ENCODE measurements at places on chromosomes 4 and X.

DNA sequence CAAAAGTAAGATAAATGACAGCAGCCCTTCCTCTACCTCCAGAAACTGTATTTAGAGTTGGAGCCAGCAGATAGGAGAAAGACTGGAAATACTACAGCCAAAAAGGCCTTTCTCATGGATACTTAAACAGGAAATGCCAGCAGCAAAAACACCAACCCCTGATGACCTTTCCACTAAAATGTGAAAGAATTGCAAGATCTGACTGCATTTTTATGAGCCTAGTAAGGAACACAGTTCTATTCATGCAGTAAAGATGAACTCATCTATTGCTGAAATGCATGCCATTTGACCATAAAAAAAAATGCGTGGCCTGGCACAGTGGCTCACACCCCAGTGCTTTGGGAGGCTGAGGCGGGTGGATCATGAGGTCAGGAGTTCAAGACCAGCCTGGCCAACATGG, 19.9 kb downstream of the ABCG2 start:
- no peak for DNase-seq

DNA sequence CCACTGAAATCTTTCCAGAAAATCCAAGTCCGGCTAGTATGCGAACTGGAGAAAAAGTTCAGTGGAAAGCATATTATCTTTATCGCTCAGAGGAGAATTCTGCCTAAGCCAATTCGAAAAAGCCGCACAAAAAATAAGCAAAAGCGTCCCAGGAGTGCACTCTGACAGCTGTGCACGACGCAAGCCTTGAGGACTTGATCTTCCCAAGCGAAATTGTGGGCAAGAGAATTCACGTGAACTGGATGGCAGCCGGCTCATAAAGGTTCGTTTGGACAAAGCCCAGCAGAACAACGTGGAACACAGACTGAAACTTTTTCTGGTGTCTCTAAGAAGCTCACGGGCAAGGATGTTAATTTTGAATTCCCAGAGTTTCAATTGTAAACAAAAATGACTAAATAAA, 34.4 kb downstream of the STX18 start:
- no peak for DNase-seq

DNA sequence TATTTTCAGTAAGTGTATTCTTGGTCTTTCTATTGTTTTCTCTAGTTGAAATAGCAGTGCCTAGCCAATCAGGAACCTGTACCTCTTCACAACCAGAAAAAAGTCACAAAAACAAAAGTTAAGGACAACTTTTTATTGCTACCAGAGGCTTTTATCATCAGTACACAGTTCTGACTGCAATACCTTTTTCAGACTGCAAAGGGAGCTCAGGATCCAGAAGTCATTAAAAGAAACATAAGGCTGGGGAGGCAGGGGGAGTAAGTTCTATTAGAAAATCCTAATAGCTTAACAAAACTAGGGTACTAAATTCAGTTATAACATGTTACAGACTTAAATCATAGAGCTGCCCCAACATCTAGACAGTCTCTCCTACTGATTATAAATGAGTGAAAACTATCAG, 28.8 kb downstream of the CCNI start:
- DNase-seq: no peak

- DNase-seq: no peak
Measured at GRCh38 chr4:134465417-134465816, 263.8 kb upstream of the PABPC4L start.

GRCh38 chr4:151833174-151833573, 72.4 kb upstream of the GATB start:
- DNase-seq: peak; percentile 39

DNA sequence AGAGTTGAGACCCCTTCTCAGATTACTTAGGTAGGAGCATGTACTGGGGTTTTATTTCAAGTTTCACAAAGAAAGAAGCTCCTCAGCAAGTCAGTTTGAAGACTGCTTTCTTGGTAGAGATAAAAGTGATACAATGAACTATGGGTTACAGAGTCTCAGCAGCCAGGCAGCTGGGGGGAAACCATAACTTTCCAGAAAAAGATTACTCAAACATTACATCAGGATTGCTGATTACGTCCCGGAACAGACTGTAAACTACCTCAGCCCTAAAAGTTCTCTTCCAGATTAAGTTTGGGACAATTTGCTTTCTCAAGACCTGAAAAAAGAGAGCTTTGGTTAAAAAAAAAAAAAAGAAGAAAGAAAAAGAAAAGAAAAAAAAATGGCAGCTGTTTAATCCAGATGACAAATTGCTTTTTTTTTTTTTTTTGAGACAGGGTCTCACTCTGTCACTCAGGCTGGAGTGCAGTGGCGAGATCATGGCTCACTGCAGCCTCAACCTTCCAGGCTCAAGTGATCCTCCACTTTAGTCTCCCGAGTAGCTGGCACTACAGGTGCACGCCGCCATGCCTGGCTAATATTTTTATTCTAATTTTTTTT, 16.6 kb downstream of the SAT1 start:
- no peak for DNase-seq

DNA sequence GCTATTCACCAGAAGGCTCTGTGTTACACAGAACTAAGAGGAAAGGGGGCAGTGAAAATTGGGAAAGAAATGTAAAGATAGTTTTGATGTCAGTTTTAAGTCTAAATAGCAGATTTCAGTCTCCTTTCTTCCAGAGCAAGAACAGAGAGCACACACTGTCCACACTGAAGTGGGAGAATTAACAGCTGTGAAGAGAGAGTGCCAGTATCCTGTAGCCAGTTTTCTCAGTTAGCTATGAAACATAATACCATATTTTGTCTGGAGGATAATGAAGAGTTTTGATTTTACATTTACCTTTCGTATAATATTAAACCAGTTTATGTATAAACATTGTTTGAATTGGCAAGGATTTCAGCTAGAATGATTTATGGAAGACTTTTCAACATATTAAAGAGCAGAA, 35.1 kb downstream of the FBXO8 start:
- no peak for DNase-seq

DNA sequence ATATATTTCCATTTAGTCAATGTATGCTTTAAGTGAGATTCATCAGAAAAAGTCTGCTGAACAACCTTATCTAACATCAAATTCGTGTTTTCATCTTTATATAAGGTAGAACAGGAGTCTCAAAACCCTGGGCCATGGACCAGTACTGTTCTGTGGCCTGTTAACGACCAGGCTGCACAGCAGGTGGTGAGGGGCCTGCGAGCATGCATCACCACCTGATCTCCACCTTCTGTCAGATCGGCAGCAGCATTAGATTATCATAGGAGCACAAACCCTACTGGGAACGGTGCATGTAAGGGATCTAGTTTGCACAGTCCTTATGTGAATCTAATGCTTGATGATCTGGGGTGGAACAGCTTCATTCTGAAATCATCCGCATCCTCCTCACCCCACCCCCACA, 3.2 kb downstream of the CTSO start:
- DNase-seq: no peak

DNA sequence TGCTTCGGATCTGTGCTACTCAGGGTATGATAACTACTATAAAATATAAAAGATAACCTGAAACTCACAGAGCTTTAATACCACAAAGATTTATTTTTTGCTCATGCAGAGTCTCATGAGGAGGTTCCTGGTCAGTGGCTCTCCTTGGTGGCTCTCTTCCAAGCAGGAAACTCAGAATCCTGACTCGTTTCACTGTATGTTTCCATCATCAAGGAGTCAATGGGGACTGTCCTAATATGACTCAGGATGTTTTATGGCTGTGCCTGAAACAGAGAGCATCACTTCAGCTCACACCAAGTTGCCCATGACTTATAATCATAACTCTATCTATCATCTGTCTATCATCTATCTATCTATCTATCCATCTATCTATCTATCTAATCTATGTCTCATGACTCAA, 620.8 kb upstream of the NR3C2 start:
- no peak for DNase-seq

DNA sequence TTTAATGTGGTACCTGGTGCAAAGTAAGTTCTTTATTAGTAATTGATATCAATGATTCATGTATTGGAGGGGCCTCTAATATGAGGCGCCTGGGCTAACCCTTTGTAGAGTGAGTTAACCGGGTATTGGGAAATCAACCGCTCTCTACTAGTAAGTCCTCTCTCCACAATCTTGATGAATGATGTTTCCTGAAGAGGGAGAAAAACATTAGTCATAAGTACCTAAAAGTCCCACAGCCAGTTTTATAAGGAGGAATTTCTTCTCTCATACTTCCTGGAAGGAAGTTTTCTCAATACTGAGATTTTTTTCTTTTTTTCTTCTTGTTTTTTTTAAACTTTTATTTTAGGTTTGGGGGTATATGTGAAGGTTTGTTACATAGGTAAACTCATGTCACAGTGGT, 62.3 kb downstream of the AGTR2 start:
- DNase-seq: no peak

- no peak for DNase-seq
Measured at GRCh38 chrX:53606456-53606855, 80.1 kb downstream of the HUWE1 start.

DNA sequence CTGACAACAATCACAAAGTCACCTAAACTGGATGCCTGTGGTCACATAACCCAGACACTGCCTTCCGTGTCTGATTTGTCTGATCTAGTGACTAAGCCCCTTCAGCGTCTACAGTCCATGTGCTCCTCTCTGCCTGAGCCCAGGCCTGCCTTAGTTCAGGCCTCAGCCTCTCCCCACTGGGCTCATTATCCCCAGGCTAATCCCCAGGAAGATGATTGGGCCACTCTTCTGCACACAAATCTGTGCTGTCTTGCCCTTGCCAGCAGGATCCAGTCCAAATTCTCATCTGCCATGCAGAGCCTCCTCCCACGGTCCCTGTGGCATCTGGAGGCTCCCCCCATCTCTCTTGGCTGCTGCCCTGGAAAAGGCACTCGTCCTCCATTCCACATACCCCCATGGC, 96.5 kb downstream of the SLC2A9 start:
- DNase-seq: no peak

GRCh38 chrX:1450361-1451161, 2.1 kb downstream of the ASMTL start:
- DNase-seq: no peak

DNA sequence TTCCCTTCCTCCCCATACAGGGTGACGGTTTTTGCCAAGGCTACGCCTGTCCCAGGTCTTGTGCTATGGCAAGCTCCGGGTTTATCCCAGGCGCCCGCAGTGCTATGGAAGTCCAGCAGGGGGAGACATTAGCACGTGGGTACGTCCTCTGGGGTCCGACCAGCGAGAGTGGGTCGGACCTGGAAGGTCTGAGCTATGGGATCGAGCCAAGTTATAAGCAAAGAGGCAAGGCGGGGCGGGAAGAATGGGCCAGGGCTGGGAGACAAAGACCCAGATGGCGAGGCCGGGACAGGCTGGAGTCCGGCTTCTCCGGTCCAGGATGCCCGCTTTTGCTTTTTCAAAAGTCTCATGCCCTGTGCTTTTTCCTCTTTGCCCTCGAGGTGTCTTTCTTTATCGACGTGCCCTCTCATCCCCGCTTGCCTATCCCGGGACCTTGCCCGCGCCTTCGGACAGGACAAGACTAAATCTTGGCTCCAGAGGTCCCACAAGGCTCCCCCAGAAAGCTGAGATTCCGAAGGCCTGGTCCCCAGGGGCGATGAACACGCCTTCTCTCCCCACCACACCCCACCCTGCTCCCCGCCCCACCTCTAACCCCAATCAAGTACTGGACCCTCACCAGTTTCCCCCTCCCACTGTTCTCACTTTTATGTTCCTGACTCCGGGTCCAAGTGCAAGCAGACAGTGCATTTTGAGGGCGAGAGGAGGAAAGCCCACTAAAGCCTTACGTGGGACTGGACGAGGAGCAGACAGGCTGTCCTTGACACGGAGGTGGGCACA, 785 bp upstream of the EFNB1 start:
- peak; percentile 82 for DNase-seq

DNA sequence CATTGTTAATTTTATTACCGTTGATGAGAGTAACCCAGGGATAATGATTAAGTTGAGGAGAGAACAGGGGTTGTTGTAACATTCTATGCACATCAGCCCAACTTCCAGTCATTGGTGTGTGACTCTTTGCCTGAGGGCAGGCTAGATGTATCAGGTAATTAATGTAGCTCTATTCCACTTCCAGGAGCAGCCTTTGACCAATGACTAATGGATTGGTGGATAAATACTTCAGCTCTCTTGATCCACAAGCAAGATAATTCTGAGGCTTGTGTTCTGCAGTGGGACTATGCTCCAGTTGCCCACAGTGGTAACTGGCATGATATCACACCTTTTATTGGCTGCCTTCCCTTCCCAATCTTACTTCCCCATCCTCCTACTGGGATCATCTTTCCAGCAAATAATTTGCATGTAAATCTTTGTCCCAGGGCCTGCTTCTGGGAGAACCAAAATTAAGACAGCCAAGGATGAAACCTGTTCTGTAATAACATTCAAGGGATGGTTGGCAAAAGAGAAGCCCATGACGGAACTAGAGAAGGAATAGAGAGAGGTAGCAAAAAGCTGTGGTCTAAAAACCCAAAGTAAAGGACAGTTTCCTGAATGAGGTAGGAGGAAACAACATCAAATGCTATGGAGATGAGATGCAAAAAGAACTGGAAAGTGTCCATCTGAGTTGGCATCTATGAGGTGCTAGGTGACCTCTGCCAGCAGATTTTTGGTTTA, 241.4 kb upstream of the RPS6KA3 start:
- DNase-seq: no peak

DNA sequence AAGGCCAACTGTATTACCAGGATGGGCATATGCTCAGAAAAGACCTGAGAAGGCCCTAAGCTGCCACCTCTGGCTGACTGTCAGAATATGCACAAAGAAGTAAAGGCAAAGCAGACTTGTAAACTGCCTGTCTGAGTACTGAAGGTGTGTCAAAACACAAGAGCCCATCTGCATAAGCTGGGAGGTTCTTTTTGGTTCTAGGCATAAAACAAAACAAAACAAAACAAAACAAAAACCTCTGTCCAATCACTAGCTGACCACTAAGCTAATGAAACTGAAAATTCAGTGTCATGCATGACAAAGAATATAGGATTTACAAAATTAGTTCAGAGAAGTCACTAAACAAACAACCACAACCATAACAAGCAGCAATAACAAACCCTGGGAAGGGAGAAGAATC, 20.6 kb downstream of the SH3D19 start:
- DNase-seq: no peak

GRCh38 chrX:7904562-7904961, 22.7 kb downstream of the PNPLA4 start:
- DNase-seq: no peak

- DNase-seq: no peak
Measured at GRCh38 chr4:42313872-42314271, 83.4 kb upstream of the SHISA3 start.

- DNase-seq: no peak
Measured at GRCh38 chr4:27094783-27095182, 234.1 kb downstream of the STIM2 start.

GRCh38 chr4:87053802-87054767, 119.3 kb downstream of the AFF1 start:
- DNase-seq: no peak

Measured in activated CD4-positive, alpha-beta T cell treated with anti-CD3 and anti-CD28 coated beads, Interleukin-10, Interleukin-2, amounts not matched to agents 100 ng/mL and 50 ng/mL, durations not matched to agents 16 hours and 8 hours (primary cell).